NCI-H1436 treated with DMSO at 0.1 percent for 48 hours (cell line): ENCODE measurements at places on chromosomes 1 and 21.

- DNase-seq, result no peak
These were observed 103.2 kb upstream of the VANGL1 start for GRCh38 chr1:115538579-115538978.

GRCh38 chr1:185315445-185316071 is 1.5 kb downstream of the IVNS1ABP start:
- DNase-seq, result no peak

GRCh38 chr1:177211231-177211630 is 40.5 kb downstream of the BRINP2 start:
- no peak for DNase-seq

DNA sequence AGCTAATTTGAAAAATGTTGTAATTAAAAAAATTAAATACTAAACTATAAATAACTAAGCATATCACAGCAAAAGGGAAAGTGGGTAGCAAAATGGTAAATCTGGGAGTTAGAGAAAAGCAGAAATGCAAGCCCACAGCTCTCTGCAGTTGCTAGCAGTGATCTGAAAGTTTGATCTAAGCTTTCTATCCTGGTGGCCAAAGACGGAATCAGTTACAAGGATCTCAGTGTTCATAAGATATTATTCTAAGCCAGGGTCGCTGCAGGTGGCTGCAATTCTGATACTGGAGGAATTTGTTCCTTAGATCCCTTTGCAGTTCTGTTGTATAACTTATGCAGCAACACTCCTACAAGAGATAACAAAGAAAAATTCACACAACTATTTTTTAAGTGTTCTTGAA is 363.7 kb downstream of the SETD4 start:
- no peak for DNase-seq

GRCh38 chr21:36692835-36693488 is 6.0 kb upstream of the SIM2 start:
- no peak for DNase-seq
